ENCODE measurements at places on chromosomes 7 and 10. TPM values are rescaled to one million over a fixed set of nuclear protein-coding genes. Genes with fewer than 3 reads are reported as not detected.

The DNAH11 gene
- 2.8 TPM for total RNA-seq

The ADCY1 gene
- total RNA-seq, result 2.4 TPM

- H3K27ac ChIP-seq, result no peak overlapping the region
- H3K27me3 ChIP-seq, result no peaks in the 10 kb centered on the region
- no peaks in the 10 kb centered on the region for H3K36me3 ChIP-seq
- H3K4me1 ChIP-seq, result no peaks in the 10 kb centered on the region
- no peak overlapping the region for H3K4me3 ChIP-seq
- DNase-seq, result no peak
Observed at GRCh38 chr10:131070856-131071255, 240.7 kb downstream of the TCERG1L start.

DNA sequence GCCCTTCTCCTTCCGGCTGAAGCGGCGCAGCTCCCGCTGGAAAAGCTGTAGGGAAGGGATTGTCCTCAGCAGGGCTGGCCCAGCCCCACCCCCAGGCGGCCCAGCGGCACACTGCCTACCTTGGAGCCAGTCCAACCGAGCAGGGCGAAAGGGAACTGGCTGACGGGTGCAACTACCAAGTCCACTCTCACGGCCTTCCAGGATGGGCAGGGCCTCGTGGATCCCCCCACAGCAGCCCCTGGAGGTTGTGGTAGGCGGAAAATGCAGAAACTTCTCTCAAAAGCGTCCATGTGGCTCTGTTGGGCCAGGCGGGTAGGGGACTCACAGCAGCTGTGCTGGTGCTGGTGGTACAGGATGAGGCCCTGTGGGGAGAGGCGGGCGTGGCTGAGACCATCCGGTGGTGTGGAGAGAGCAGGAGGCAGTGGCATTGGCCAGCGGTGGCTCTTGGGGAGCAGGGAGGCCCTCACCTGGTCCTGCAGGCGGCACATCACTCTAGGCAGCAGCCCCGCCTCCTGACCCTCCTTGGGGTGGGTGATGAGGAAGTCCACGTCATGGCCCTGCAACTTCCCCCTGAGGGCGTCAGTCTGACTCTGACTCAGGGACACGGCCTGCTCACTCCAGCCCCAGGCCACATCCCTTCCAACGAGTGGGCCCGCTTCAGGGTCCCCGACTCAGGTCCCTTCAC, 8.4 kb upstream of the PGAM2 start:
- H3K4me1 ChIP-seq, result peaks cover 72% of the 10 kb centered on the region
- H3K27me3 ChIP-seq, result no peaks in the 10 kb centered on the region
- H3K27ac ChIP-seq, result peak overlapping the region; percentile 92

The TLX1 gene
- total RNA-seq, result not detected

GRCh38 chr10:124149189-124150042, 56.0 kb upstream of the CHST15 start:
- H3K4me3 ChIP-seq, result no peak overlapping the region
- no peak for DNase-seq
- H3K36me3 ChIP-seq, result no peaks in the 10 kb centered on the region

The UCN3 gene
- not detected for total RNA-seq

The GTPBP10 gene
- 7.1 TPM for total RNA-seq

The ERVW-1 gene
- not detected for total RNA-seq

DNA sequence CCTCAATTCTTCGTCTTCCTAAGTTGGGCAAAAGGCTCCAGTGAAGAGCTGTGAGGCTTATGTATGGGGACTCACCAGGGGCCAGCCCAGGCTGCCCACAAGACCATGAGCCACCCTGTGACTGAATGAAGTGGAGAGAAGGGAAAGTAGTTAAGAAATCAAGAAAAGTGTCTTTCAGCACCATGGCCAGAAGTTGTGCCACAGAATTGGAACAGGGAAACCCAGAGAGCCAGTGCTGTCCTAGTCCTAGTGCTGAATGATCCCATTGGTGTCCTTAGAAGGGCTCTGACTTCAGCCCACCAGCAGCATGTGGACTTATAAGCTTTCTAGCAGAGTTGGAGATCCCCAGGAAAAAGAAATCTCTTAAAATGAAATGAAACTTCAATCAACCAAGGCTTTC, 37.0 kb upstream of the CCSER2 start:
- H3K4me1 ChIP-seq, result no peaks in the 10 kb centered on the region
- DNase-seq, result no peak
- no peak overlapping the region for H3K27ac ChIP-seq
- no peak overlapping the region for H3K4me3 ChIP-seq
- no peaks in the 10 kb centered on the region for H3K36me3 ChIP-seq
- no peaks in the 10 kb centered on the region for H3K27me3 ChIP-seq

- peaks cover 9% of the 10 kb centered on the region for H3K36me3 ChIP-seq
- H3K27me3 ChIP-seq, result no peaks in the 10 kb centered on the region
- peak within 1 kb of the TSS; percentile 56 for H3K27ac ChIP-seq
Observed at GRCh38 chr7:727104-727805, at the start of gene PRKAR1B. PRKAR1B (minus strand) TSS chr7:727281; CDS start chr7:711505, 15,776 bp downstream.

DNA sequence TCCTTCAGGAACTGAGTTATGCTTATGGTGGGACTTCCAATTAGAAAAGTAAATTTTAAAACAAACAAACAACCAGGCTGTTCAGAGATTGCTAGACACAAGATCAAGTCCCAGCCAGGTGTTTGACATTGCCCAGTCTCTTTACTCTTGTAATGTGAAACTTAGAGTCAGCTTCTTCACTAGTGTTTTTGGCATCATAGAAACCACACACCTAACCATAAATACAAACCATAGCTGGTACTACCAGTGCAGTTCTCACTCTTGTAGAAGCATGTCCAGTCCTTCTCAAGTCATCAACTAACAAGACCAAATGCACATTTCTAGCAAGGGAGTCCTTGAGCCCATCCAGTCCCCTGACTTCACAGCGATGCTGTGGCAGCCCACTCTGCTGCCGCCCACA, 339.9 kb downstream of the GFRA1 start:
- DNase-seq, result no peak
- no peaks in the 10 kb centered on the region for H3K4me1 ChIP-seq
- no peak overlapping the region for H3K27ac ChIP-seq
- H3K4me3 ChIP-seq, result no peak overlapping the region

GRCh38 chr10:110355922-110356627, 51.4 kb upstream of the SMNDC1 start:
- DNase-seq, result no peak
- no peaks in the 10 kb centered on the region for H3K27me3 ChIP-seq
- no peaks in the 10 kb centered on the region for H3K36me3 ChIP-seq
- H3K27ac ChIP-seq, result no peak overlapping the region
- no peak overlapping the region for H3K4me3 ChIP-seq

The SBDS gene
- 212 TPM for total RNA-seq

DNA sequence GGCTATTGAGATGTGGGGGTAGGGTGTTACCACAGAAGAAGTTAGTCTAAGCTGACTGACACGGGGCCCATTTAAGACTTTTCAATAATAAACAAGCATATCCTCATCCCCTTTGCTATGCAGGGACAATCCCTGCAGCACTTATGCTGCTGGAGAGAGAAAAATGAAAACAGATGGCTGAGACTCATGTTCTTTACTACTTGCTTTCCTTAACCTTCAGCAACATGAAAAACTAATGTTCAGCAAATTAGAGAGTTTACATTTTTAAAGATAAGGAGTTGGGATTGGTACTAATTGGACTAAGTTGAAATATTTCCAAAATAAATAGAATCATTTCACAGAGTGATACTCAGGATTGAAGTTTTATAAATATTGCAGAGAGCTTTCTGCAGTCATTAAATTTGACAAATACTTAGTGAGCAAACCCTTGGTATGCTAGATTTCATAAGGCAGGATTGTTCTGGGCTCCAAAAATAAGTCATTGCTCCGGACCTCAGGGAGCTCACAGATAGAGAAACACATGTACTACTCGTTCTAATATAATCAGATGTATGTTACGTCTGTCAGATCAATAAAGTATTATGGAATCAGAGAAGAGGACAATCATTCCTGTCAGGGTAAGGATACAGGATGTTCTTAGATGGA, 147.1 kb upstream of the LRRN3 start:
- H3K36me3 ChIP-seq, result no peaks in the 10 kb centered on the region
- no peak overlapping the region for H3K4me3 ChIP-seq
- H3K27me3 ChIP-seq, result no peaks in the 10 kb centered on the region
- H3K27ac ChIP-seq, result no peak overlapping the region
- no peaks in the 10 kb centered on the region for H3K4me1 ChIP-seq

The CHN2 gene
- total RNA-seq, result 2.7 TPM

The EN2 gene
- not detected for total RNA-seq

The SLC39A12 gene
- total RNA-seq, result not detected

DNA sequence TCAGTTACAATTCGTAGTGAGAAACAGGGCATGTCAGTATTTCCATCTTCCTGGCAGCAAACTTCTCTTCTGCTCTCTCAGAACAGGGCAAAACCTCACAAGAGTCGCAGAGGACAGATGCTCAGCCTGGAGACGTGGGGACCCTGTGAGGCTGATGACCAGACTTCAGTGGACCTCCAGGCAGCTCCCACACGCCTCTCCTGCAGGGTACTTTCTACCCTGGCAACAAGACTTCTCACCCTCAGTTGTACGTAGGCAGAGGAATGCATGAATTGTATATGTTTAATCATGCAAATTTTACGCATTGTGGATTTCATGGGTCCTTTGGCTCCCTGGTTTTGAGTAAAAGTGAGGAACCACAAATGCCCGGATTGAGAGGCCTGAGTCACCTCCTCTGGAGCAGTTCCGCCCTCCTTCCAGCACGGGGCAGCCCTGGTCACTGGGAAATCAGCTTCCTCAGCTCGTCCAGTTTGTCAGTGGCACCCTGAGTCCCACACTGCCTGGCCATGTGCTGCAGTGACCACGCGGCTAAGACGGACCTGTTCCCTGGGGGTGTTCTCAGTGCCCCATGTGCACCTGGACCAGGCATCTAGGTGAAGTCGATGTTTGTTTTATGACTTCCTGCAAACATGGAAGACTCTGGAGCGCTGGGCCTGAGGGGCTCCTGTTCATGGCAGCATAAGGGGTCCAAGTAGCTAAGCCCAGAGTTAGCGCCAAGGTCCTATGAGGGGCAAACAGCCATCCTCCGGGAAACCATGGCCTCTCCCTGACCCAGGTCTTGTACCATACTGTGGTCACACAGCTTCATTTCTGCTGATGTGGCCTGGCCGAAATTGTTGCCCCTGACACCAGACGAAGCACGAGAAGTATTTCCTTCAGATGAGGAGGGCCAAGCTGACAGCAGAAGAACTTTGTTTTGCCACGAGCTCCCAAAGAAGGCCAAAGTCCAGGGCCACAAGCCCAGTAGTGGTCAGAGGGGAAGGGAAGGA, 165.1 kb downstream of the TNS3 start:
- peaks cover 14% of the 10 kb centered on the region for H3K36me3 ChIP-seq
- no peak for DNase-seq
- H3K4me1 ChIP-seq, result no peaks in the 10 kb centered on the region
- H3K27ac ChIP-seq, result no peak overlapping the region
- H3K27me3 ChIP-seq, result no peaks in the 10 kb centered on the region

- no peak overlapping the region for H3K27ac ChIP-seq
- DNase-seq, result no peak
- H3K27me3 ChIP-seq, result no peaks in the 10 kb centered on the region
- H3K4me3 ChIP-seq, result no peak overlapping the region
- no peaks in the 10 kb centered on the region for H3K36me3 ChIP-seq
Observed at GRCh38 chr10:29255104-29255503, 33.8 kb upstream of the LYZL1 start.

DNA sequence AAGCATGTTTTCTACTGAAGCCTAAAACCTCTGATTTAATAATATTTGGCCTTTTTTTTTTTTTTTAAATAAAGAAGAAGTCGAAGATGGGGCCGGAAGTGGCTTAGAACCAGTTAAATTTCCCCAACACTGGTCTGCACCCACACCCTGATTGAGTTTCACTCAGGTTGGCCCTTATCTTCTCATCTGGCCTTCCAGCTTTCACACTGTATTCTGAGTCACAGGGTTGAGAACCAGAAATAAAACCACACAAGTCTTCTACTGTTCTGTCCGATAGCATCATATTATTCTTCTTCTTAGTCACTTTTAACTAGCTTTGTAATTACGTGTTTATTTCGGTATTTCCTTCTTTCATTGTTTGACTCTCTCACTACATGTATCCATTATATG, 9.9 kb downstream of the ZNF365 start:
- H3K4me1 ChIP-seq, result peaks cover 27% of the 10 kb centered on the region
- DNase-seq, result no peak
- no peak overlapping the region for H3K27ac ChIP-seq
- H3K36me3 ChIP-seq, result no peaks in the 10 kb centered on the region
- no peaks in the 10 kb centered on the region for H3K27me3 ChIP-seq

- H3K36me3 ChIP-seq, result no peaks in the 10 kb centered on the region
- no peak overlapping the region for H3K27ac ChIP-seq
- H3K4me1 ChIP-seq, result peaks cover 2% of the 10 kb centered on the region
- no peaks in the 10 kb centered on the region for H3K27me3 ChIP-seq
- no peak overlapping the region for H3K4me3 ChIP-seq
- DNase-seq, result no peak
Observed at GRCh38 chr10:50367732-50368131, 116.4 kb upstream of the ASAH2 start.

DNA sequence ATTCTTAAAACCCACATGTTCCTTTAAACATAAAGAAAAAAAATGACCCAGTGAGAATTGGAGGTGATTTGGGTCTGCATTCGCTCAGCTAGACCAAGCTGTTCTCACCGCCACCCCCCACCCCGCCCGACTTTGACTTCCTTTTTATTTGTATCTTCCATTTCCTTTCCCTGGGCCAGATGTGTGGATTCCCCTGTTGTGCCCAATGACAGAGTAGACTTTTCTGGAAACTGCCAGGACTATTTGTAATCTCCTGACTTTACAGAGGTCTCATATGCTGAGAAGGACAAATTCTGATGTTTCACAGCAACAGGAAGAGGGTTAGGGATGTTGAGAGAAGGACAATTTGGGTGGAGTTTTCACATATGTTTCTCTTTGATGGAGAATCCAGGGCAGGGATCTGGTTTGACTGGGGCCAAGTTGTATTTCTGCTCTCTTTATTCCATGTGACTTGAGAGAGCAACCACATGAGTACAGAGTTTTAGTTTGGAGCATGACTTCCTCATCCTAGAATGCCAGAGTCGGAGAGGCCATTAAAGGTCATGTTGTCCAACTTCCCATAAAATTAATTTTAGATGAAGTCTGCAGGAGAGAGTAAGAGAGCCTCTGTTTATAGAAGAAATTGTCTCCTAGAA, 1023.2 kb downstream of the LRMDA start:
- no peak overlapping the region for H3K27ac ChIP-seq
- H3K4me1 ChIP-seq, result peaks cover 34% of the 10 kb centered on the region
- no peak overlapping the region for H3K4me3 ChIP-seq
- H3K27me3 ChIP-seq, result no peaks in the 10 kb centered on the region

The PTN gene
- total RNA-seq, result 8.6 TPM

DNA sequence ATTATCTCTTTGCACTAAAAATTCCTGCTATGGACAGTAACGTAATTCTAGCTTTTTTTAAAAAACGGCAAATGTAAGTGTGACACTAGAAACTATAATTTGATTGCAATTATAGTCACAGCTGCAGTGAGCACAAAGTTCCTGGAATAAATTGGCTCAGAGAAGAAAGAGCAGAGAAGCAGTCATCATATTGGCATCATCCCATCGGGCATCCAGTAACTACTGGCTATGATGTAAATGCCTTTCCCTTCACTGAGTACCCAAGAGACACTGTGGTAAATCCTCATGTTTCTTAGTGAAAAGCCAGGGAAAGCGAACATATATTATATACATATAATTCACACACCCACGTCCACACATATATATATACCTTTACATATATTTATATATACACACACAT, 43.6 kb downstream of the PIP4K2A start:
- H3K4me3 ChIP-seq, result no peak overlapping the region
- no peak for DNase-seq
- H3K36me3 ChIP-seq, result no peaks in the 10 kb centered on the region
- H3K27ac ChIP-seq, result no peak overlapping the region
- H3K4me1 ChIP-seq, result no peaks in the 10 kb centered on the region

GRCh38 chr10:48500771-48501170, 104.1 kb downstream of the ARHGAP22 start:
- H3K27ac ChIP-seq, result no peak overlapping the region
- H3K4me1 ChIP-seq, result no peaks in the 10 kb centered on the region
- H3K4me3 ChIP-seq, result no peak overlapping the region
- H3K36me3 ChIP-seq, result no peaks in the 10 kb centered on the region
- H3K27me3 ChIP-seq, result no peaks in the 10 kb centered on the region

Data from right atrium auricular region (tissue), 2 donors.